CD8-positive, alpha-beta memory T cell (primary cell): ENCODE measurements at places on chromosomes 2 and 18. TPM values are rescaled to one million over a fixed set of nuclear protein-coding genes. Genes with fewer than 3 reads are reported as not detected.

DNA sequence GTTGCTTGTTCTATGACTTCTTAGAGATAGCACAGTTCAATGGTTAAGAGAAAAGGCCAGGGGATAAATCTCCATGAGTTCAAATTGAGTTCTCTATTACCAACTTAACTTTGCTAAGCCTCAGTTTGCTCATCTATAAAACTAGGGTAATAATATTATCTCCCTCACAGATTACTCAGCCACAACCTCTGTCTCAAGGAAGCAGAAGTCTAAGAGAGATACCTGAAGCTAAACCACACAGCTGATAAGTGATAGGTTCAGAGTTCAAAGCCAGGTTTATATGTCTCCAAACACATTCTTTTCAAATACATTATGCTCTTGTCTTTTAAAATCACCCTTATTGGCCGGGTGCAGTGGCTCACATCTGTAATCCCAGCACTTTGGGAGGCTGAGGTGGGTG is 287.7 kb downstream of the NBAS start:
- no peak overlapping the region for H3K4me3 ChIP-seq
- no peaks in the 10 kb centered on the region for H3K4me1 ChIP-seq
- no peak overlapping the region for H3K27ac ChIP-seq
- no peaks in the 10 kb centered on the region for H3K27me3 ChIP-seq
- H3K36me3 ChIP-seq: peaks cover 5% of the 10 kb centered on the region

The CCDC74A gene
- total RNA-seq: 3.6 TPM

DNA sequence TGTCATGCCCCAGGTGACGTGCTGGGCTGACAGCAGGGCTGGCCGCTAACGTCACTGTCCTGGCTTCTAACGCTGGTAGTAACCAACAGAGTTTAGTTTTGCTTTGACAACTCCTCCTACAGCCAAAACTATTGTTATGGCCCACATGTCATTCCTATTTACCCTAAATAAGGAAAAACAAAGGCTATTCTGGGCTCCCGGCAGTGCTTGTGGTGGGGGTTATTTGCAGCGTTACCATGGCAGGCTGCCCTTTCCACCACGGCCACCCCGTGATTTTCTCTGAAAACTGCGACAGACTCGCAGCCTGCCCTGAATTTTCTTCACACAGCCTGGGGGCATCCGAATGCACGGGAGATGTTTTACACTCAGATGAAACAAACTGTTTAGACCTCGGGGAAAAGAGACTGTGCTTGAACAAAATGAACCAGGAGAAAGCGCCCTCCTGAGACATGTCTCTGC is 115.2 kb downstream of the FAM210A start:
- H3K4me1 ChIP-seq: peaks cover 57% of the 10 kb centered on the region
- peak; percentile 43 for DNase-seq
- no peaks in the 10 kb centered on the region for H3K27me3 ChIP-seq

The VIT gene
- total RNA-seq: not detected

DNA sequence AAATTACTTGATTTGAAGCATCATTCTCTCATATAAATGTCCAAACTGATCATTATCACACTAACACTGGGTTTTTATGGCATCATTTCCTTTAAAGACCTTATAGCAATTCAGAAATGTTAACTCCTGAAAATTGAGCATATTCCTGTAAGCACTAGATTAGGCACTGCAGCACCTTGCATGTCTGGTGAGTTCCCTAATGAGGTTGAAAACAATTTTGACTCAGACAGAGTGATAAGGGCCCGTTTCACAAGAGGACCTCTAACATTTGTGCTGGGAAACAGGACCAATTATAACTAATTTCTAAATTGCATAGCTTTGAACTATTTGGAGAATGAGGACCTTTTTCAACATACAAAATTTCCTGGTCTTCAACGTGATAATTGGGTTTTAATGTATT is 69.9 kb downstream of the OSBPL6 start:
- no peak overlapping the region for H3K27ac ChIP-seq
- no peaks in the 10 kb centered on the region for H3K36me3 ChIP-seq
- DNase-seq: no peak
- no peaks in the 10 kb centered on the region for H3K4me1 ChIP-seq
- H3K27me3 ChIP-seq: no peaks in the 10 kb centered on the region

GRCh38 chr2:59752512-59752911 is 800.9 kb downstream of the BCL11A start:
- DNase-seq: no peak
- no peaks in the 10 kb centered on the region for H3K27me3 ChIP-seq
- H3K4me1 ChIP-seq: no peaks in the 10 kb centered on the region
- H3K27ac ChIP-seq: no peak overlapping the region

- no peaks in the 10 kb centered on the region for H3K36me3 ChIP-seq
- H3K4me3 ChIP-seq: no peak overlapping the region
- no peaks in the 10 kb centered on the region for H3K27me3 ChIP-seq
- no peak for DNase-seq
These were observed 98.4 kb upstream of the GULP1 start for GRCh38 chr2:188193230-188193629.

DNA sequence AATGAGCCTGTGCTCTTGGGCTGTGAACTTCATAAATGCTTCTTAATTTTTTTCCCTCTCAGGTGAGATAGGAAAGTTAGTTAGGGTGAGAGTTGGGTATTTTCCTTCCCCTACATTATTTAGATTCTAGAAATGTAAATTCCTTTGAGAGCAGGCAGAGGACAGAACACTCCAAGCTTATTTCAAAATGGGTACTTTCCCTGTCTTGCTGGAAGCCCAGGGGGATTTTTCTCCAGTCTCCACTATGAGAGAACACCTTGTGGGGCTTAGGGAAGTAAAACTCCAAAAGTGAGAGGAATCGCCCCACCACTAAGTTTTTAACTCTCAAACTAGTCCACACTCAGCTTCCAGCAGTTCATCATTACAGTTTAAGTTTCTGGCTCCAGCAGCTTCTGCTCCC is 253.2 kb upstream of the CTAGE1 start:
- H3K36me3 ChIP-seq: no peaks in the 10 kb centered on the region
- DNase-seq: no peak
- no peak overlapping the region for H3K27ac ChIP-seq
- H3K4me1 ChIP-seq: no peaks in the 10 kb centered on the region
- no peaks in the 10 kb centered on the region for H3K27me3 ChIP-seq

GRCh38 chr2:122670897-122671296 is 915.4 kb downstream of the TSN start:
- DNase-seq: no peak
- no peaks in the 10 kb centered on the region for H3K36me3 ChIP-seq
- H3K27me3 ChIP-seq: no peaks in the 10 kb centered on the region
- no peaks in the 10 kb centered on the region for H3K4me1 ChIP-seq

DNA sequence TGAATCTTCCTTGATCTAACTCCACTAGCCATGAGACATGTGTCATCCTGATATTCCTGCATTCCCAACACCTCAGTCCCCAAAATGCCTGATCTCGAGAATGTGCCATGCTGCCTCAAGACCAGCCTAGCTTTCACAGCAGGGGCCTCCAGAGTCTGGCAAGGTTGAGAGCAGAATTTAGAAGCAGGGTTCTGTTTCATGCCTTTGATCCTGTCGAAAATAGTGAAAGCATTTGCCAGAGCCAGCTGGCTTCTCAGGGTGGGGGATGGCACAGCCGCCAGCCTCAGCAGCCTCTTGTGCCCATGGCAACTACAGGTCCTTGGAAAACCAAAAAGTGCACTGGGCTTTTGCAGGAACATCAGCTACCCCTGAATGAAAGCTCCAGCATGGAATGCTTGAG is 143.5 kb downstream of the RTN4 start:
- no peak for DNase-seq
- no peak overlapping the region for H3K27ac ChIP-seq
- H3K36me3 ChIP-seq: no peaks in the 10 kb centered on the region
- H3K4me3 ChIP-seq: no peak overlapping the region

GRCh38 chr2:171985076-171985475 is 14.7 kb upstream of the METAP1D start:
- no peak for DNase-seq
- H3K4me3 ChIP-seq: no peak overlapping the region
- no peaks in the 10 kb centered on the region for H3K27me3 ChIP-seq
- H3K4me1 ChIP-seq: no peaks in the 10 kb centered on the region
- H3K27ac ChIP-seq: no peak overlapping the region
- no peaks in the 10 kb centered on the region for H3K36me3 ChIP-seq

GRCh38 chr2:123035541-123035940 is 989.5 kb upstream of the CNTNAP5 start:
- H3K4me3 ChIP-seq: no peak overlapping the region
- no peaks in the 10 kb centered on the region for H3K4me1 ChIP-seq
- DNase-seq: no peak
- H3K27ac ChIP-seq: no peak overlapping the region
- H3K27me3 ChIP-seq: no peaks in the 10 kb centered on the region

- no peaks in the 10 kb centered on the region for H3K4me1 ChIP-seq
- no peaks in the 10 kb centered on the region for H3K27me3 ChIP-seq
- no peaks in the 10 kb centered on the region for H3K36me3 ChIP-seq
- no peak for DNase-seq
- no peak overlapping the region for H3K4me3 ChIP-seq
- no peak overlapping the region for H3K27ac ChIP-seq
These were observed 12.8 kb upstream of the RHOB start for GRCh38 chr2:20433946-20434553.

DNA sequence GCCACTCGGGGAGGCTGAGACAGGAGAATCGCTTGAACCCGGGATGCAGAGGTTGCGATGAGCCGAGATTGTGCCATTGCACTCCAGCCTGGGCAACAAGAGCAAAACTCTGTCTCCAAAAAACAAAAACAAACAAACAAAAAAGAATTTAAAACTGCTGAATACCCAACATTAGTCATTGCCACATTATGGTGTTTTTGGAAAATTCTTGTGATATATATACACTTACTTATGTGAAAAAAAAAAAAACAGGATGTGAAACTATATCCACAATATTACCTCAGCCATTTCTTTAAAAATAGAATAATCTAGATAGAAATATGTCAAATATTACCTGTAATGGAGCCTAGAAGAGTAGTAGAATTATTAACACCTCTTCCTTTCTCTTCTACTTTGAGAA is 288.3 kb upstream of the FN1 start:
- H3K27me3 ChIP-seq: no peaks in the 10 kb centered on the region
- H3K4me1 ChIP-seq: no peaks in the 10 kb centered on the region
- H3K4me3 ChIP-seq: no peak overlapping the region
- no peak for DNase-seq
- H3K27ac ChIP-seq: no peak overlapping the region
- no peaks in the 10 kb centered on the region for H3K36me3 ChIP-seq

DNA sequence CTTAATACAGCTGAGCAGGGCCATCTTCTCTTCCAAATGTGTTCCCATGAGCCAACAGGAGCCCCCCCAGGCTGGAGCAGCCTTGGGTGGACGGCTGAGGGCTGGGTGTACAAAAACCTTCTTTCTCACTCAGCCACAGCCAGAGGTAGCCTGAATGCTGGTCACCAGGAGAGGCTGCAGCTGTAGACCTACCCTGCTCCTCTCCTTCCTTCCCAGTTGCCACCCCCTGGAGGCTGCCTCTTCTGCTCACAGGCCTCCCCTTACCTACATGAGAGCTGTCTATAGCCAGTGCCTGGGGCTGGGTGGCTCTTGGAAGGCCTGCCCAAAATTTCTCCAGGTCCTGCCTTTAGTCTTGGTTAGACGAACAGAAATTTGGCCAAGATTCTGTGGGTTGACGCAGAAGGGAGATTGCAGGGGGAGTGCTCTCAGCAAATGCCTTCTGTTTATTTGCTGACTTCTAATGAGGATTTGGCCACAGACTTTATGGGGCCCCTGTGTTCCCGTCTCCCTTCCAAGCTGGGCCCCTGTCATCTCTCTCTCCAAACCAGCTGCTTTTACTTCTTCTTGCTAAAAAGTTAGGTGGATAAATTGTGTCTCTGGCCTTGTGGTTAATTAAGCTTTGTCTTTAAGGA is 18.3 kb downstream of the CELF4 start:
- H3K27ac ChIP-seq: no peak overlapping the region
- no peaks in the 10 kb centered on the region for H3K27me3 ChIP-seq
- H3K4me3 ChIP-seq: no peak overlapping the region
- H3K36me3 ChIP-seq: no peaks in the 10 kb centered on the region
- no peak for DNase-seq

DNA sequence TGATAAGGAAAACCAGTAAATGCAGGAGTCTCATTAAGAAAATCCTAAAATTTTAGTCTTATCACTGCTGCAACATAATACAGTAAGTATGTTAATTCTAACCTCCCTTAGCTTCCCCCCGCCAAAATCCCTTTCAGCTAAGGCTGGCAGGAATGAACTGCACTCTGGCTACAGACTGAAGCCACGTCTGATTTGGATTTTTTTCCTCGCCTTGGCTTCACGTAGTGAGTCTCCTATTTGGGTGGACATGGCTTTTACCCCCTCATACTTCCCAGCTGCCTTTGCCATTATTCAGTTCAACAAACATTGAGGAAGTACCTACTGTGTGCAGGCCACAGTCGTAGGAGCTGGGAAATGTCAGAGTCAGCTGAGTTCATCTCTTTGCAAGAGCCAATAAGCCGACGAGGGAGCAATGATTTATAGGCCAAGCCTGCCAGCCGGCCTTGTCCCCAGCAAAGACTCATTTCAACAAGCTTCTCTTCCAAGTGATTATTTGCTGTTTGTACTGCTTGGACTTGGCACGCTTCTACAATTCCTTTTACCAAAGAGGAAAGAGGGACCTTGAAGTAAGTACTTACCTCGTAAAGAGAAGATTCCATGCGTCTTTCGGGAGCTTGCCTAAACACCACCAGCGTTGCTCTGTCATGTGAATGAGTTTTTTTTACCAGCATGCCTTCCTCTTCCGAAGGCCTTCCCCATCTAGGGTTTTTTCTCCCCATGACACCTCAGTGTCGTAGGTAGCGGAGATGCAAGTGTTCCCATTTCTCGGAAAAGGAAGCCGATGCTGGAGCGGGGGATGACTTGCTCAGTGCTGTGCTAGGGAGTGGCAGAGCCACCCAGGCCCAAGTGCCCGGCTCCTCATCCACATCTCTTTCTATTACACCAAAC is 138.6 kb downstream of the KLHL29 start:
- H3K4me1 ChIP-seq: no peaks in the 10 kb centered on the region
- no peaks in the 10 kb centered on the region for H3K36me3 ChIP-seq
- DNase-seq: no peak
- no peak overlapping the region for H3K27ac ChIP-seq
- no peak overlapping the region for H3K4me3 ChIP-seq

DNA sequence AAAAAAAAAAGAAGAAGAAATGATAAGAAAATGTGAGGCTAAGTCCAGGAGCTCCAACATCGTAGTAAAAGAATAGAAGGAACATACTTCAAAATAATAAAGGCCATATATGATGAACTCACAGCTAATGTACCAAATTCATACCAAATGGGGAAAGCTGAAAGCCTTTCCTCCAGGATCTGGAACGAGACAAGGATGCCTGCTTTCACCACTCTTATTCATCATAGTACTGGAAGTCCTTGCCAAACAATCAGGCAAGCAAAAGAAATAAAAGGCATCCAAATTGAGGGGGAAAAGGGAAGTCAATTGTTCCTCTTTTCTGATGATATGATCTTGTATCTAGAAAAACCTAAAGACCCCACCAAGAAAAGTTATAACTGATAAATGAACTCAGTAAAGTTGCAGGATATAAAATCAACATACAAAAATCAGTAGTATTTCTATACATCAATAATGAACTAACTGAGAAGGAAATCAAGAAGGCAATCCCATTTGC is 170.6 kb downstream of the METTL4 start:
- H3K36me3 ChIP-seq: no peaks in the 10 kb centered on the region
- H3K27me3 ChIP-seq: no peaks in the 10 kb centered on the region
- no peak overlapping the region for H3K27ac ChIP-seq
- H3K4me3 ChIP-seq: no peak overlapping the region

GRCh38 chr2:234288974-234289455 is 207.9 kb downstream of the ARL4C start:
- no peaks in the 10 kb centered on the region for H3K27me3 ChIP-seq
- no peaks in the 10 kb centered on the region for H3K36me3 ChIP-seq
- peaks cover 58% of the 10 kb centered on the region for H3K4me1 ChIP-seq
- H3K27ac ChIP-seq: peak overlapping the region; percentile 93

GRCh38 chr2:165120740-165121467 is 82.9 kb downstream of the SCN3A start:
- H3K27ac ChIP-seq: no peak overlapping the region
- no peaks in the 10 kb centered on the region for H3K36me3 ChIP-seq
- H3K4me3 ChIP-seq: no peak overlapping the region
- DNase-seq: no peak
- H3K27me3 ChIP-seq: no peaks in the 10 kb centered on the region

The SPP2 gene
- not detected for total RNA-seq
